Spinal cord (tissue), 10 donors: ENCODE measurements at places on chromosomes 1 and 21.

- no peak overlapping the region for H3K27ac ChIP-seq
- no peaks in the 10 kb centered on the region for H3K27me3 ChIP-seq
- no peak for DNase-seq
- H3K4me1 ChIP-seq = no peaks in the 10 kb centered on the region
- no peaks in the 10 kb centered on the region for H3K36me3 ChIP-seq
- no peak overlapping the region for H3K4me3 ChIP-seq
Measured at GRCh38 chr1:116777831-116778830, 23.9 kb downstream of the CD2 start.

DNA sequence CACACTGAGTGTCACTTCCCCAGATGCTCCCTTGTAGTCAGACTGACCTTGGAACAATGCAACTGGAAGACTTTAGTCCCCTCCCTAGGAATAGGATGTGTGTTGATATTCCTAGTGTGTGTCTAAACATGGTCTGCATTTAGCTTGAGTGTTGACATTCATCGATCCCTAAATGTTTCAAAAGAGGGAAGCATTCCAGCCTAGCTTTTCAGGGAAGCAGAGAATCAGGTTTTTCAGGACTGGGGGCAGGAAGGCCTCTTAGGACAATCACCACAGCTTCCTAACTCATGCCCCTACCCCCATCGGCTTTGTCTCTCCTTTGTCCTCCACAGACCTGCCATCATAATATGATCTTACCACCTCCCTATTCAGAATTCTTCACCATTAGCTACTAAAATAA lies 43.4 kb downstream of the NMNAT2 start:
- no peaks in the 10 kb centered on the region for H3K27me3 ChIP-seq
- H3K27ac ChIP-seq = no peak overlapping the region
- no peak overlapping the region for H3K4me3 ChIP-seq
- no peaks in the 10 kb centered on the region for H3K4me1 ChIP-seq

DNA sequence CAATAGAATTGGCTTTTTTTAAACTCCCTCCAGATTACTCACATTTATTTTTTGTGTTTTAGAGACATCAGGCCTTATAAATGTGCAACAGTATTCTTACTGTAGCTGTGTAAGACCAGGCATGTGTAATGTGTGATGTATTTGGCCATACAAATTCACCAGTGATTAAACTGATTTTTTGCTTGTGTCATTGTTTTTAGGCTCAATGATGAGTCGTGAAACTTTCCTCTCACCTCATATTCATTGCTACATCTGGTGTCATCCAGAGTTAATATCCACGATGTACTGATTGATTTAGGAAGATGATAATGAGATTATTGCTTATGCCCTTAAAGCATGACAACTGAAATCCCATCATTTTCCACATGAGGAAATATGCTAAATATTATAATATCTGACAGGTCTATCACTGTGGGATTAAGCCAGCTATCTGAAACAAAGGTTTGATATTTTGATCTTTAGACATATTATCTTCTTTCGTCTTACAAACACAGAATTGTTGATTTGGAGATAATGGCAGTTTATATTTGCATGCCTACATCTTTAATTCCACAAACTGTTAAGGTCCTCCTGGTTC lies 487.9 kb downstream of the PTBP2 start:
- H3K36me3 ChIP-seq = no peaks in the 10 kb centered on the region
- no peaks in the 10 kb centered on the region for H3K27me3 ChIP-seq

- no peaks in the 10 kb centered on the region for H3K27me3 ChIP-seq
- no peak overlapping the region for H3K27ac ChIP-seq
- no peak for DNase-seq
- no peak overlapping the region for H3K4me3 ChIP-seq
- no peaks in the 10 kb centered on the region for H3K36me3 ChIP-seq
Measured at GRCh38 chr1:218433744-218434143, 88.6 kb downstream of the TGFB2 start.

DNA sequence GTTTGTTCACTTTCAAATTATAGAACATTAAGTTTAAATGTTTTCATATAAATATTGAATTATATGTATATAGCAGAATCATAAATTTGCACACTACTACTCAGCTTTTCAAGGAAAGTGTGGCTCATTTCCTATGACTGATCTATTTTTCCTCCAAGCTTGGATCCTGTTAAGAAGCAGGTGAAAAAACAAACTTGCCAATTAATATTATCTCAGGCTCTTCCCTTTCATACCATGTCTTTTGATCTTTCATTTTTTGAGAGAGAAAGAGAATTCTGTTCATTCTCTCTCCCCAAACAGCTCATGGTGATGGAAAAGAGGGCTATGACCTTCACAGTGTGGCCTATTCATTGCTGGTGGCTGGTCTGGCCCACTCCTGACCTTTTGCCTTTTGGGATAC lies 43.7 kb downstream of the SEC16B start:
- DNase-seq = no peak
- no peaks in the 10 kb centered on the region for H3K4me1 ChIP-seq
- H3K36me3 ChIP-seq = no peaks in the 10 kb centered on the region
- H3K27me3 ChIP-seq = no peaks in the 10 kb centered on the region
- H3K27ac ChIP-seq = no peak overlapping the region
- no peak overlapping the region for H3K4me3 ChIP-seq

- no peaks in the 10 kb centered on the region for H3K27me3 ChIP-seq
- H3K4me3 ChIP-seq = no peak overlapping the region
- no peaks in the 10 kb centered on the region for H3K36me3 ChIP-seq
Measured at GRCh38 chr1:206863266-206863665, 2.2 kb upstream of the IL20 start.

- H3K27ac ChIP-seq = peak overlapping the region; percentile 85
- peak; percentile 92 for DNase-seq
- H3K4me1 ChIP-seq = peaks cover 69% of the 10 kb centered on the region
- no peaks in the 10 kb centered on the region for H3K27me3 ChIP-seq
- H3K4me3 ChIP-seq = no peak overlapping the region
Measured at GRCh38 chr1:201009962-201010645, 13.4 kb downstream of the KIF21B start.

GRCh38 chr1:27161594-27161993 lies 6.7 kb upstream of the SLC9A1 start:
- no peak overlapping the region for H3K27ac ChIP-seq
- no peak overlapping the region for H3K4me3 ChIP-seq
- DNase-seq = no peak
- no peaks in the 10 kb centered on the region for H3K27me3 ChIP-seq
- no peaks in the 10 kb centered on the region for H3K36me3 ChIP-seq

DNA sequence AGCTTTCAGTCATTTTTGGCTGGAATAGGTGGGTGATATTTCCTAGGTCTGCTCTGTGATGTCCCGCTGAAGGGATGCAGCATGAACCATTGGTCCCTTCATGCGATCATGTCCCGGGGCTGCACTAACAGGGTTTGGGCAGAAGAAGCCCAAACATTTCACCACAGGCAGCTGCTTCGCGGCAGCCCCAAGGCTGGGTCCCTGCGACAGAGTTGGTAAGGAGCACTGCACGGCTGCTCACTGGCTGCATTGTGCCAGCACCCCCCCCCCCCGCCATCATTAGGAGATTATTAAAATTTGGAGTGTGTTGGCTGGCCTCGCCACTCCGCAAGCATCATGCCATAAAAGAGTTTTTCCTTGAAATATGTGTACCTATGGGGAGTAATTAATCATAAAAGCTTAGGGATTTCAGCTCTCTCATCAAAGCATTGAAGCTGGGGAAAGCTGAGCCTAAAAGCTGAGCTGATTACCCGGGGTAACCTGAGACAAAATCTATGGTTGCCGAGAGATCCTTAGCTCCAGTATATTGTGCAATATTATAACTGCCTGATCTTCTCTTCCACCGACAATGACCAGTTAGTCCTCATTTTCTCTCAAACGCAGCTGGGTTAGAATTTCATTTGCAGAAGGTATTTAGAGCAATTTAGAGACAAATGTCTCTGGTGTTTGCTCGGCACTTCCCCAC lies 62.5 kb downstream of the PEX14 start:
- H3K27me3 ChIP-seq = no peaks in the 10 kb centered on the region
- no peak for DNase-seq
- peaks cover 11% of the 10 kb centered on the region for H3K36me3 ChIP-seq
- H3K4me1 ChIP-seq = peaks cover 9% of the 10 kb centered on the region
- no peak overlapping the region for H3K4me3 ChIP-seq
- no peak overlapping the region for H3K27ac ChIP-seq

DNA sequence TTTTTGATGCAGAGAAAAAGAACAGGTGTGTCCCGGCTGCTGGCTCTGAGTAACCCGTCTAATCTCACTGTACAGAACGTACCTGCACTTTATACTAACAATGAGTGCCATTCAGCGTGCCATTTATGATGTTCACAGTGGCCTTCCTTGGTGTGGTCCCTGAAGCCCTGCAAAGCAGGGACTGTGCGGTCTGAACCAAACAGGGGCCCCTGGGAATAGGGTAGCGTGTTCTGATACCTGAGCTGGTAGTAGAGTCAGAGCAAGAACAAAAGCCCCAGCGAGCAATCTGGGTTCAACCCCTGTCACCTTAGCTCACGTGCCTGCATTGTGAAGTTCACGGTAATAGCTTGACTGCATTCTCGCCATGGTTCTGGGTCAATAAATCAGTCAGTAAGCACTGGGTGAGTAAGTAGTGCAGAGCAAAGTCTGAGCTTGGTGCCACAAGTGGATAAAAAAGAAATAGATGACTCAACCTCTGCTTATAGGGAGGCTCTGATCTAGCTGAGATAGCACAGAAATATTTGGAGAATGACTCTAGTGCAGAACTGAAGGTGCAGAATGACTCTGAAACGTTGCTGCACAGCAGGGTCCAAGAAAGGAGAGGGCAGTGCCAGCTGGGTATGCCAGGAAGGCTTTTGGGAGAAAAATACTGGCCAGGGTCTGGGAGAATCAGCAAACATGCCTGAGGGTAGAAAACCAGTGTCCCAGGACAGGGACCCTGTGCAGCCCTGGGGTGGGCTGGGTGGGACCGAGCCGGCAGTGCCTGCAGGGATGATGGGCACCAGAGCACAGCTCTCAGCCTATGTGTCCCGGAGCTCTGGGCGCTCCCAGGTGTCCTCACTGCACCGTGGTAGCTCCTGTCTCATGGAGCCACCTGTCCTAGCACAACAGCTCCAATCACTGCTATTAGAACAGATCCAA lies 125.9 kb downstream of the RHOU start:
- no peak overlapping the region for H3K27ac ChIP-seq
- H3K36me3 ChIP-seq = no peaks in the 10 kb centered on the region
- H3K4me1 ChIP-seq = peaks cover 11% of the 10 kb centered on the region
- no peak for DNase-seq

- no peak for DNase-seq
- no peak overlapping the region for H3K27ac ChIP-seq
- no peaks in the 10 kb centered on the region for H3K4me1 ChIP-seq
- H3K36me3 ChIP-seq = peaks cover 27% of the 10 kb centered on the region
- H3K4me3 ChIP-seq = no peak overlapping the region
Measured at GRCh38 chr1:1094981-1095380, 20.9 kb upstream of the RNF223 start.

GRCh38 chr1:108750476-108751181 lies 4.2 kb downstream of the STXBP3 start:
- DNase-seq = no peak
- H3K27me3 ChIP-seq = no peaks in the 10 kb centered on the region
- H3K36me3 ChIP-seq = no peaks in the 10 kb centered on the region

GRCh38 chr1:163670989-163671757 lies 349.4 kb downstream of the NUF2 start:
- DNase-seq = no peak
- no peaks in the 10 kb centered on the region for H3K36me3 ChIP-seq
- no peaks in the 10 kb centered on the region for H3K4me1 ChIP-seq
- H3K4me3 ChIP-seq = no peak overlapping the region
